CMK (cell line): ENCODE measurements at places on chromosomes 5 and 9.

GRCh38 chr5:59104400-59105127, 521.7 kb downstream of the RAB3C start:
- no peak for DNase-seq

DNA sequence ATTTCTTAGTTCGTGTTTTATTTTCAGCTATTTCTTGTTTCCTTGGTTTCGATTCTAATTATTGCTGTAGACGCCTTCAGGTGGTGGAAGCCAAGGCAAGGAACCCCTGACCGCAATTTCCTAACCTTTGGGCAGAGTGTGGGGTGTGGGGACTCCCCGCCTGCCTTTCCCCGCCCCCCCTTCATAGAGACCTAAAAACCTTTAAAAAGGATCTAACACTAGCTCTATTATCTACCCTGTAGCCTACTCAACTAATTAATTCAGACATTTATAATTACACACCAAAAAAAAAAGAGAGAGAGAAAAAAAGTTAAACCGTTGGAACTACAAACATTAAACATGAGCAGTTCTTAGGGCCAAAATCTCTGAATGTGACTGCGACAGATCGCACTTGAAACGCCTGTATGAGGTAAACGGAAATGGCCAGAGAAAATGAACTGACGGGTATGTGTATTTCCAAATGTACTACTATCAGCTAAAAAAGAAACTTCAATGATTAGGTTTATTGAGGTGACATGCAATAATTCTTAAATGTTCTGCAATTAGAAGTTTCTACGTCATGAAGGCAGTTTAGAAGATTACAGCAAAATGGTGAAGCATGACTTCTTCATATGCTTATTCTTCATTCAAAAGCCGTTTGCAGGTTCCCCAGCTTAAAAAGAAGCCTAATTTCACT, 19.0 kb upstream of the FER start:
- DNase-seq: no peak

DNA sequence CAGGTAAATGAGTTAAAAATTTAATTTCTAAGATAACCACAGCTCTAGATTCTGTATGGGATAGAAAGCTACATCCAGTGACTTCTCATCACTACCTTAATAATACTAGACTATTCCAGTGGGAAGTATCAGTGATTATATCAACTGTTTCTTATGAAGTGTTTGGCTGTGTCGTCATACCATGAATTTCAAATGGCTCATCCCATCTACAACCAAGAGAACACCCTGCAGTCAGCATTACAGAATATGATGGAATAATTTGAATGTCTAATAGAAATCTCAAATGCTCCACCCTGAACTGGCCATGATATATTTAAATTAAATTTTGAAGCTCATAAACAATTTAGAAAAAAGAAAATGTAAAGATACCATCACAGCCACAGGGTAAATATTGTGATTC, 245.0 kb downstream of the ADAMTSL1 start:
- DNase-seq: no peak

DNA sequence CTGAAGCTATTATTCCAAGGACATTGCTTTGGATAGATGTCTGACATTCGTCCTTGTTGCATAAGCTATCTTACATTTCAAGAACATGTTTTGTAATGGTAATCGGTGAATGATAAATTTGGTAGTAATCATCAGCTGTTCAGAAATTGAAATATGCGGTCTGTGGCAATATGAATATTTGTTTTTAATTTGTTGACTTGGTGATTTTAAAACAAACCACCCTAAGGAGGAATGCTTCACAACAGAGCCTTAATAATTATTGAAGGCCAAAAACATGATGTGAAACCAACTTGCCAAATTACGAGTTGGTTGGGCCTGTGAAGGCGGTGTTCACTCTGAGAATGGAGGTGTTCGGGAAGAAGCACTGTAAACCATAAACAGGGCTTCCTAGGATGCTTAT, 149.7 kb upstream of the TUT7 start:
- DNase-seq: no peak

GRCh38 chr9:136531904-136532798, 13.7 kb downstream of the NOTCH1 start:
- no peak for DNase-seq

DNA sequence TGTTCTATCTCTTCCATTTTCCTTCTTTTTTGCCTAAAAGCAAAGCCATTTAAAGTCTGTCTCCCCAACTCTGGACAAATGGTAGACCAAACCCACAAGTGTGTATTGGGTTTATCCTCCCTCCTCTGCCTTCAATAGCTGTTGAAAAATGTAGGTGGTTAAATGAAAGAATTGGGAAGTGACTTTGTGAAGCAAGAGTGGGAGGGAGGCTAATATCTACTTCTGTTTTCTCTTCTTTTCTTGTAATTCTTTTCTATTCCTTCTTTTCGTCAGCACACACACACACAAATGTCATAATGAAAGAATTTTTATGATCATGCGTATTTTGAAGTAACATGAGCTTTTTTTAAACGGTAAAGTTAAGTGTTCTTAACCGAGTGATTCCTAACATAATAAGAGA, 3.8 kb downstream of the CCDC152 start:
- no peak for DNase-seq

GRCh38 chr9:30995956-30996738, 1388.3 kb upstream of the ACO1 start:
- DNase-seq: no peak

DNA sequence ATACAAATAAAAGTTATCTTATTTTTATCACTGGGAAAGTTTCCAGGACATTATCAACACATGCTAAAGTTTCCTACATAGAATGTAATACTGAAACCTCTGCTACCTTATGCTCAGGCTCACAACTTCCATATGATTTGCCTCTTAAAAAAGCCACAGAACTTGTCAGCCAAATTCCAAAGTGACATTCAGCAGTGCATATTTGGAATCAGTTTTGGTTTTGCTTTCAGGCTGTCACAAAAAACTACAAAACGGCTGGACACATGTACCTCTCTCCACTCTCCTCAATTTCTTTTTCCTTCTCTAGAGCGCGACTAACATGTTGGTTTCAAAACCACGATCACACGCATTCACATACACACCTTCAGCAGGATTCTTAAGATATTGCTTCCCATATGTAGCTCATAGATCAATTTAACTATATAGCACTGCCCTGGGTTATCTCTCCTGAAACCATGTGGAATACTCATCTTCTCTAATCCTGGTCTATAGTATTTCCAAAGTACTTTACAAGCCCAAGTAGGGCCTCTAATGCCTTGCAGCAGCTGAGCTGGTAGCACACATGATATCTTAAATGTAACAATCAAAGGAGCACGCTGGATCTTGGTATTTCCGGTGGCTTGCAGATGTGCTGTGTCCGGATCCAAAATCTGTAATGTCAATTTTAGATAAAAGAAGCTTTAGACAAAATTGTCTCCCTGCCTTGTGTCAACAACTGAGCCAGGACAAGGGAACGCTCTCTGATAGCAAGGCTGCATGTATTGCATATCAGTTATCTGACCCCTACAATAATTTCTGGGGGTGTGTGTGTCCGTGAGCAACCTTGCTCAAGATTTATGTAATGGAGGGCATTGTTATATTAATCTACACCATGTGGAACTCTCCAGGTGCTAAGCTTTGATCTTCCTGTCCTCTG, 203.2 kb downstream of the DMRT2 start:
- no peak for DNase-seq

DNA sequence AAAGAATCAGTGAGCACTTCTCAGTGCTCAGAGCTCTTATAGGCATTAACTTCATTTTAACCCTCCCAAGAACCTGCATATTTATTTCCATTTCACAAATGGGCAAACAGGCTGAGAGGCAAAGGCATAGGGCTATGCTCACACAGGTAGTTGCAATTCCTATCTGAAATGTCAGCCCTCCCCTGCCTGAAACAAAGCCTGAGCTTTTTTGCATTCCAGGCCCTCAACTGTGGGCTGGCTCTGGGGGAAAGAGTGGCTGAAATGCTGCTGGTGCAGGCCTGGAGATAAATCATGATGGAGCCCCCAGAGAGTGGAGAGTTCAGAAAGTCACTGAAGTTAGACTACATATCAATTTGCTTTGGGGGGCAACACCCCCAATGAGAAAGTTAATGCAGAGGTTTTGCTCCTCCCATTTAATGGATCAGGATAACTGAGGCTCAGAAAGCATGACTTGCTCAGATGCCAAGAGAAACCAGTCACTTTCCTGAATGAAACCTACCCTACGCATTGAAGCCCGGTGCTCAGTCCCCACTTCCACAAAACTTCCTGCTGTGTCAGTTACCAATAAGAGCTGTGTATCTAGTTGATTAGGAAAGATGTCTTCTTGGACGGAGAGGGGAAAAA, 5.6 kb downstream of the DRD1 start:
- no peak for DNase-seq

- DNase-seq: no peak
Observed at GRCh38 chr9:89686126-89686525, 81.3 kb downstream of the GADD45G start.

DNA sequence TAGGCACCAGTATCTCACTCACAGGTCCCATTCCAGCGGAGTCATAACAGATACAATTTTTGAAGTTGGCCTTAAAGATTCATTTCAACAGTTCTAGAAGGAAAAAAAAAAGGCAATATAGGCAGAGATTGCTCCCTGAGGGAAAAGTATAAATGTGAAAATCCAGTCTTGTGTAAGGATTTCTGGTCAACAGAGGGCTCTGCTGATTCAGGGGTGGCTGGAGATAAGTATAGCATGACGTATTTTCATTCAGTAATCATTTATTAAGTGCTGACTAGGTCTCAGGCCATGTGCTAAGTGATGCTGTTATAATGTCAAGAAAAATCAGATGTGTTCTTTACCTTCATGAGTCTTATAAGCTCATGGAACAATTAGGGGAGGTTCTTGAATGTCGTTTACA, 377.3 kb upstream of the MEF2C start:
- no peak for DNase-seq

GRCh38 chr9:81052846-81053245, 636.5 kb downstream of the TLE1 start:
- no peak for DNase-seq

DNA sequence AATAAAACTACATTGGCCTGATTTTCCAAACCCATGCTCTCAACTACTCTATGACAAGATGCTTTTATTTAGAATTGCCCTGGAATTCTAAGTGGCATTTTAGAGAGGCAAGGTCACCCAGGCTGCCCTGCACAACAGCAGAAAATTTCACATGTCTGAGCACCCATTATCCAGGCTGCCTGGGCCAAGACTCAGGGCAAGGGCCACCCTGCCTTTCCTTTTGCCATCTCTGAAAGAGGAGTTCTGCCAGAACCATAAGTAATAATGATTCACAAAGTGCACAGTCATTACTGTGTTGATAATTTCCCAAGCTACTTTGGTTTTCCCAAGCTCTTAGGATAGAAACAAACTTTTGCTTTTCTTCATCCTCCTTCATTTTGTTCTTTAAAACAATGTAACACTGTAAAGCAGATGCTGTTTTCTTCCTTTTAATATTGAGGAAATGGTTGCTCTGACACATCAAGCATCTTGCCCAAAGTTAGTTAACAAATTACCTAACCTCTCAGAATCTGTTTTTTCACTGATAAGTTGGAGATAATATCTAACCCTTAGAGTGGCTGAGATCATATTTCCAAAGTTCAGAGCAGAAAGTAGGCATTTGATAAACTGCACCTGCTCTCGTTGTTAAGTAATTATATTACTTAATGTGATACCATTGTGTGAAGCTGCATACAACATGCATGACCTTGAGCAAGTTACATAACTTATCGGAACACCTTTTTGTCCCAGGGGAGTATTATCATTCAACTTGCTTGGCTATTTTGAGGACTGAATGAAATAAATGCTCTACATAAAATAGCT, 325.6 kb downstream of the PRELID2 start:
- DNase-seq: no peak

- DNase-seq: no peak
Observed at GRCh38 chr5:168818558-168818957, 239.4 kb upstream of the PANK3 start.

- DNase-seq: no peak
Observed at GRCh38 chr5:95086927-95087815, 197.7 kb downstream of the MCTP1 start.

- DNase-seq: no peak
Observed at GRCh38 chr9:18007621-18008020, 428.8 kb downstream of the SH3GL2 start.

DNA sequence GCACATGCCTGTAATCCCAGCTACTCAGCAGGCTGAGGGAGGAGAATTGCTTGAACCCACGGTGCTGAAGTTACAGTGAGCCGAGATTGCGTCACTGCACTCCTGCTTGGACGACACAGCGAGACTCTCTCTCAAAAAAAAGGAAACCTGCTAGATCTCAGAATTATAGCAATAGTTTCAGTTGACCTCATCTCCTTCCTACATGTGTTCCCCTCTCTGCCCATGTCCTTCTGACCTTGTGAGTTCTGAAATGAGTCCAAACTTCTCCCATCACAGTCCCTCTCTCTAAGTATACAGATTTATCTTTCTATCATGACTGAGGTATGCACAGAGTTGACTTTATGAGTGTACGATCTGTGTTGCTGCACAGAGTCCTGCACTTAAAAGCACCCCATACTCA, 44.6 kb upstream of the SHOC1 start:
- DNase-seq: no peak

DNA sequence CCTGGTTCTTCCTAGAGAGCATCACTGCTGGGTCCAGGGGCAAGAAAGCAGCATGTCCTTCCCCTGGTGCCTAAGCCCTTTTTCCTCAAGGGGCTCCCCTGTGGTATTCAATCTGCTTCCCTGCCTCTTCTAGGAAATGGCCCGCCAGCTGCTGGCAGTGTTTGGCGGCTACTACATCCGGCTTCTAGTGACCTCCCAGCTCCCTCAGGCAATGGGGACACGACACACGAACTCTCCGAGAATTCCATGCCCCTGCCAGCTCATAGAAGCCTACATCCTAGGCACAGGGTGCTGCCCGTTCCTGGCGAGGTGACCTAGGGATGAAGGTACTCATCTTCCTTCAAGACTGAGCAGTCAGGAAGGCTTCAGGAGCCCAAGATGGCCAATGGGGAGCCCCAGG, 14.6 kb downstream of the TEX53 start:
- no peak for DNase-seq

GRCh38 chr5:132370181-132370970, 866 bp downstream of the SLC22A5 start:
- no peak for DNase-seq

- DNase-seq: peak; percentile 37
Observed at GRCh38 chr9:77997611-77998284, 33.9 kb downstream of the GNAQ start.

- no peak for DNase-seq
Observed at GRCh38 chr9:126395439-126396212, 69.0 kb downstream of the MVB12B start.

DNA sequence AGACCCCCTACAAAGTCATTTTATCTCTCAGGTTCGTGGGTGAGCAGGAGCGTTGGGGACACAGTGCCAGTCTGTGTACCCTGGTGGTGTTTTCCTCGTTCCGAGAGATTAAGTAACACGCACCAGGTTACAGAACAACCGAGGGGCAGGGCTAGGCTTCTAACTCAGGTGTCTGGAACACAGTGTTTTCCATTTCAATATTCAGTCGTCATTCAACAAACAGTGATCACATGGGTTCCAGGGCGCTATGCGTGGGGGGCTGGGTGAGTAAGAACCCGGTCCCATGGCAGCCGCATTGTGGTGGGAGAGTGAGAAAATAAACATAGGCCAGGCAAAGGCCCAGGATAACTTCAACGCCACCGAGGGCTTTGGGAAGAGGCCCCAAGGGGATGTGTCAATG, 55.9 kb upstream of the RNU6ATAC start:
- no peak for DNase-seq
